Endothelial cell (in vitro differentiated cells): ENCODE measurements at places on chromosomes 6 and 20.
A peak's percentile ranks its signal among the peaks of the same experiment; 100 is the strongest.

DNA sequence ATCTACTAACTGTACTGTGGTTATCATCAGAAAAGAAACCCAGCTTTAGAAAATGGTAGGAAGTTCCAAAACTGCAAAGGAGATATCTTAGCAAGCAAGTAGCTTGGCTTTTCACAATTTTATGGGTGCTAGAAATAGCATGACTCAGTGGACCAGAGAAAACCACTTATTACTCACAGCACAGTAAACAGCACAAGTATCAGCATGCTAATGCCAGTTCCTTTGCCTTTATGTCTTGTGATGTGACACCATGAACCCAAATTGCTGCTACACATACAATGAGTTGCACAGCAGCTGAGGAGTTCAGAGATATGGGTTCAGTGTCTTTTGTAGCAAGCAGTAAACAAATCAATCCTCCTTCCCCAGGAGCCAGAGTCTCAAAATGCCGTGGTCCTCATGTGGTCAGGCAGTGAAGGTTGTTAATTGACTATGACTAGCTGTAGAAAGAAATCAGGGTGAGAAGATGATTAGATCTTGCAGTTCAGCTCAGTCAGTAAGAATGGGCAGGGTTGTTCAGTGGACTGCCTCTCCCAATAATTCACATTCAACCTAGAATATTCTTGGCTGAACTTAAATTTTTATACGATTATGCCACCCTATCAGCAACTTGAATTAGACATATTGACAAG is 73.3 kb downstream of the OPRM1 start:
- no peak for DNase-seq

DNA sequence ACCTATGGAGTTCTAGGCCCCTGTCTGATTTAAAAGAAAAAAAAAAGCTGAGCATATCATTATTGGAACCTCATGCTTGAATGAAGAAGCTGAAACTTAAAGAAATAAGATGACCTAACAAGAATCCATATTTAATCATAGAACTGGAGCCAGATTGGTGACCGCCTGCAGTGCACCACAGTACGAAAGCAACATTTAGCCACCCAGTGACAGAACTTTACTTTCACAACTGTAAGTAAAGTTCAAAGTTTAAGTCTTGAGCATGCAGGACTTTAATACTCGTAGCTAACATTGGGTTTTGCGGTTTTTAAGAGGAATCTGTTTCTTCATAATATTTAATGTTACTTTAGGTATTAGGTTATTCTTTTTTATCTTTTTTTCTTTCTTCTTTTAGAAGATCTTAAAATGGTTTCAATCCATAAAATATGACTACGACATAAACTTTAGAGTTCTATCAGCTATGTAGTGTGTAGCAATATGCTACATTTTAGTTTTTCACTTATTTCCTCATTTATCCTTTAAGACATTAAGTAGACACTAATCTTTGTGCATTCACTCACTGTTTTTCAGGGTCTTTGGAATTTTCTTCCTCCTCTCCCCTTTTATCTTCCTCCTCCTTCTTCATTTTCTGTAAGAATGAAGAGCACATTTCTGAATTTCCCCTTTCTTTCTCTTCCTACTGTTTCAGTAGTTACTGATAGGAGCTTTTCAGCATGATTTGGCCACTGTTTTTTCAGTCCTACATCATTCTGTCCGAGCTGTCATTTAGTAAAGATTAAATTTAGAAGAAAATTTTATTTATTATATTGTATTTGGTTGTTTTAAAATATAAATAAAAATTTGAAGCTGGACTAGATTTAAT is 514.1 kb downstream of the GRIK2 start:
- no peak for DNase-seq

DNA sequence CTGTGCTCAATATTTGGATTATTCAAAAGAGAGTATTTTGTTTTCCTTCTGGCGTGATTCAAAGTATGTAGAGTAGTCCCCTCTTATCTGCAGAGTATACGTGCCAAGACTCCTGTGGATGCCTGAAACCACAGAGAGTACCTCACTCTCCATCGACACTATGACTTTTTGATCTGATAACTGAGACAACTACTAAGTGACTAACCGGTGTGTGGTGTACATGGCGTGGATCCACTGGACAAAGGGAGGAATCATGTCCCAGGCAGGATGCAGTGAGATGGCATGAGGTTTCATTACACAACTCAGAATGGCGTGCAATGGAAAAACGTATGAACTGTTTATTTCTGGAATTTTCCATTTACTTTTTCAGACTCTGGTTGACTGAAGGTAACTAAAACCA is 112.2 kb upstream of the PDE7B start:
- no peak for DNase-seq

GRCh38 chr6:3939964-3940363 is 90.8 kb downstream of the FAM50B start:
- no peak for DNase-seq

DNA sequence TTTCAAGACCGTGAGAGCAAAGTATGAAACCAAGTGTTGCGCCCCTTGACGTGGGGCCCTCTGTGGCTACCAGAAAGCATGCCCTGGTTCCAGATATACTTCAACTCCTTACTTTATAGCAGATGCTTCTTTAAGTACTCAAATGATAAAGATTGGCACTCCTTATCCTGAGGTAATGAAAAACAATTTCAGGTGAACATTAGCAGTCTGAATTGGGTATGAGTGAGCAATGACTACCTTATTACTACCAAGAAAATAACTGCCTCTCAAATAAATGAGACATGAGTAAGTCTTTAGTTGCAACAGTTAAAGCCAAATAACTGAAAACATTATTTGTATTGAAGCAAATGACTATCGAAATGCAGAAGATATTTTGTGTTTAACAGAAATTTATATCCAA is 408.7 kb downstream of the MMUT start:
- no peak for DNase-seq

DNA sequence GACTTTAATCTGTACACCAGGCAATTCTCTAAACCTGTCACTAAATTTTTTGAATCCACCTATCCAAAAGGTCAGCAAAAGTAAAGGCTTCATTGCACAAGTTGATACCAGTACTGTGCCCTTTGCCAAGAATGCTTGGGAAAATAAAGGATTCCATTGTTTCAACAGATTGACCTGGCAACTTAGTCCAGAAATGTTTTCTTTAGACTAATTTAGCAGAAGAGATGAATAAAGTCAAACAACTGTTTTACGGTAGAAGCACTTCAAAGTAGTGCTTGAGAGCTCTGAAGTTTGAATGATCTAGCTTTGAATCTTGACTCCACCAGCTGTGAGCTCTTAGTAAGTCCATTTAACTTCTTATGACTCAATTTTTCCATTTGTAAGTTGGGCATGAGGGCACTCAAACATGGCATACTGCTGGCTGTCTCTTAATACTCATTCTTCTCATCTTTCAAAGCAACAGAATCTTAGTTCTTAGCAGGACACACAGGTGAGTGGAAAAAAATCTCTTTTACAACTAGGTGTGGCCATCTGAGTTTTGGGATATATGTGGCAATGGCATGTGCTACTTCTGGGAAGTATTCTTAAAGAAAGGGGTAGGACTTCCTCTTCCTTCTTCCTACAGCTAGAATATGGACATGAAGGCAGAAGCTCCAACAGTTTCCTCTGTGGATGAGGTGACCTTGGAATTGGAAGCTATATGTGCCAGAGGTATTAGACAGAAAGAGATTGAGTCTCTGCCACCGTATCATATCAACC is 55.9 kb upstream of the LOC128125822 start:
- DNase-seq: no peak

DNA sequence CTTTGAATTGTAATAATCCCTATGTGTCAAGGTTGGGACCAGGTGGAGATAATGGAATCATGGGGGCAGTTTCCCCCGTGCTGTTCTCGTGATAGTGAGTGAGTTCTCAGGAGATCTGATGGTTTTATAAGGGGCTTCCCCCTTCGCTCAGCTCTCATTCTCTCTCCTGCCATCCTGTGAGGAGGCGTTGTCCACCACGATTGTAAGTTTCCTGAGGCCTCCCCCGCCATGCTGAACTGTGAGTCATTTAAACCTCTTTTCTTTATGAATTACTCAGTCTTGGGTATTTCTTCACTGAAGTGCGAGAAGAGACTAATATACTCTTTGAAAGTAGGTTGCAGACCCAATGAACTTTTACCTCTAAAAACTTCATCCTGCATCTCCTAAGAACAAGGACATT is 39.2 kb upstream of the KCNG1 start:
- no peak for DNase-seq

GRCh38 chr6:14046476-14047068 is 71.0 kb upstream of the CD83 start:
- DNase-seq: peak; percentile 56
